ENCODE measurements at places on chromosomes 4 and X.
A peak's percentile ranks its signal among the peaks of the same experiment; 100 is the strongest.

DNA sequence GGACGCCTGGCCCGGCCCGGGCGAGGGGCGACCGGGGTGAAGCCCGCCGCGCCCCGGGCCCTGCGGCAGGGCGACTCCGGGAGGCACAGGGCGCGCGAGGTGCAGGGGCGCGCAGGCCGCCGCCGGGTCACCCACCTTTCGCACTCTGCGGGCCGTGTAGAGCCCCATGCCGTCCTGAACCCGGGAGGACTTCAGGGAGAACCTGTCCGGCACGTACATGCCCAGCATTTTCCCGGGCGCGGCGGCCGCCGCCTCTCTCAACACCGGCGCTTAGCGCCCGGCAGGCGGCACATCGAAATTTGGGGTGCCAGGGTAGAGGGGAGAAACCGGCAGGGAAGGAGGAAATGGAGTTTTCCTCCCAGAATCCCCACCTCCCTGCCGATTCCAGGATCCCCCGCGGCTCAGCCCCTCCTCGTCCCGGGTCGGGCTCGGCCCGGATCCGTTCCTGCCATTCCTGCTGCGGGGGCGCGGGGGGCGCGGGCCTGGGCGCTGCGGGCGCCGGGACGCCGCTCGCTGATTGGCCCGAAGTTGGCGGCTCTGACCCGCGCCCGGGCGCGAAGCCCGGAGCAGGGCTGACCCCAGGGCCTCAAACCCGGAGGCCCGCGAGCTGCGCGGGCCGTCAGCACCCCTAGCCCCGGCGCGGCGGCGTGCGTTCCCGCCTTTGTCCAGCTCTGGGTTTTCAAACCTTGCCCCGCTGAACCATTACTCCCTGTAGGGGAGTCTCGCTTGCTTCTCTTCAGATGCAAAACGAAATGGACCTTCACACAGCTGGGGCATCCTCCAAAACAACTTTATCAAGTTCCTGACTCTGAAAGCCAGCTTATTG lies at the start of gene PRDM5:
TSS of gene PRDM5 (minus strand) at position 346 of the 826 bp plus-strand sequence. CDS start at position 228, 118 bp downstream.
- DNase-seq: peak; percentile 8

DNA sequence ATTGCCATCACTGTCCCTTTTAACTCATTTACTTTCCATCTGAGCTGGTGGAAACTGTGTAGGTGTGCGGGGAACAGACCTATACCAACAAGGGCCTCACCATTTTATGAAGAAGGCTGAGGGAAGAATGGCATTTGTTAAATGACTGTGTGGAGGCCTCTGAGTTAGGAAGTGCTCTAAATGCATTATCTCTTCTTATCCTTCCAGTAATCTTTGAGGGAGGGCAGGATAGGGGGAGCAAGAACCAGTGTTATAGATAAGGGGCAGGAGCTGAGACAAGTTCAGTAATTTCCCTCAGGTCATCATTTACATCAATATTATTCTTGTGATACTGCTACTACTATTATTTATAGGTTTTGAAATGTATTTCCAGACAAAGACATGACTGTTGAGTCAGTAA lies 122.4 kb upstream of the PDLIM3 start:
- no peak for DNase-seq

DNA sequence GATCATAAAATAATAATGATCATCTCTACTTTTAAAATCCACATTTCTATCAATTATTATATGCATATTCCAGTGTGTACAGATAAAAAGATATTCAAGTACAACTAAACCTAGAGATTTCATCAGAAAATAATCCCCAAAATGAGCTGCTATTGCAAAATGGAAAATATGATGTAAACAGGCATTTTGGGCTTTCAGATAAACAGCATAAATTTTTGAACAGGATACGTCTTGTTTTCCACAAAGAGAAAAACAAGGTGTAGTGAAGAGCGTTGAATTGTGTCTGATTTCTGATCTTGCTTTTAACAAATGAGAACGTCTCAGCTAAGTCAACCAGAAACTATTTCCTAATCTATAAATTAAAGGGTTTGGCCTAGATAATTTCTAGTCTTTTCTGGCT lies 349.6 kb upstream of the FTHL17 start:
- DNase-seq: no peak

DNA sequence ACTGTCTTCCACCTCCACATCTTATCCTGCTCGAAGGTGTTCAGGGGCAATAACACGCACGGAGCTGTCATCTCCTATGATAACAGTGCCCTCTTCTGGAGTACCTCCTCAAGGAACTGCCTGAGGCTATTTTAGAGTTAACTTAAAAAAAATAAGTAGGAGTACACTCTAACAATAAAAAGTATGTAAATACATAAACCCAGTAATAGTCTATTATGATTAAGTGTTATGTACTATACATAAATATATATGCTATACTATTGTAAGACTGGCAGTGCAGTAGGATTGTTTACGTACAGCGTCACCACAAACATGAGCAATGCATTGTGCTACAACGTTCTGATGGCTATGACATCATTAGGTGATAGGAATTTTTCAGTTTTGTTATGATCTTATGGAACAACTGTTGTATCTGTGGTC lies 34.5 kb upstream of the TLR2 start:
- peak; percentile 22 for DNase-seq

DNA sequence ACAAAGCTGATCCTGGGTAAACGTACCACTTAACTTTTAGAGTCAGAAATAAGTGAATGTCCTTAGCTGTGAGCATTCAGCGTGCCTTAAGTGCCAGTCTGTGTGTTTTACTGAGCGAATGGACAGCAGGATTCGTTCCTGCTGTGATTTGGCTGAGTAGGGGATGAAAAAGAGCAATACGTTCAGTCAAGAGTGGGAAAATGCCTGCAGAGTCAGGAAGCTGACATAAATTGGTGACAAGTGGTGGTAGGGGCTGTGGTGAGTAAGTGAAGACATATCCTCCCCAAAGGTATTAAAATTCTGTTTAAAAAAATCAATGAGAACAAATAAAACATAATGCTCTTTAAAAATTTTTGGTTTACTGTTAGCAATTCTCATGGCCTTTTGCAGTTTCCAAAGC lies 56.6 kb upstream of the TNIP3 start:
- no peak for DNase-seq

DNA sequence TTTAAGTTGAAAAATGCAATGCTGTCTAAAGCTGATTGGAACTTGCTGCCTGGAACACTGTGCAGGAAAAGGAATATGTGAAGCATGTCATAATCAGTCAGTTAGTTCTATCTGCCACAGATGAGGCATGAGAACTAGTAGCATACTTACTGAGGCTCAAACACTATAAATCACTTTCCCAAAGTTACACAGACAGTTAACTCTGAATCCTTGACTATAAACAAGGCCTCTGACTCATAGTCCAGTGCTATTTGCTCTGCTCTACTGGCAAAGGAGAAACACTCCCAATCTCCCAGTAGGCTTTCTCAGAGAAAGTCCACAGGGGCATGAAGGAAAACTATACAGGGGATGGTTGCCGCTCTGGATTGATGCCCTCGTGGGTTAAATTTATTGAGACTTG lies 2078.4 kb upstream of the TENM3 start:
- peak; percentile 73 for DNase-seq

DNA sequence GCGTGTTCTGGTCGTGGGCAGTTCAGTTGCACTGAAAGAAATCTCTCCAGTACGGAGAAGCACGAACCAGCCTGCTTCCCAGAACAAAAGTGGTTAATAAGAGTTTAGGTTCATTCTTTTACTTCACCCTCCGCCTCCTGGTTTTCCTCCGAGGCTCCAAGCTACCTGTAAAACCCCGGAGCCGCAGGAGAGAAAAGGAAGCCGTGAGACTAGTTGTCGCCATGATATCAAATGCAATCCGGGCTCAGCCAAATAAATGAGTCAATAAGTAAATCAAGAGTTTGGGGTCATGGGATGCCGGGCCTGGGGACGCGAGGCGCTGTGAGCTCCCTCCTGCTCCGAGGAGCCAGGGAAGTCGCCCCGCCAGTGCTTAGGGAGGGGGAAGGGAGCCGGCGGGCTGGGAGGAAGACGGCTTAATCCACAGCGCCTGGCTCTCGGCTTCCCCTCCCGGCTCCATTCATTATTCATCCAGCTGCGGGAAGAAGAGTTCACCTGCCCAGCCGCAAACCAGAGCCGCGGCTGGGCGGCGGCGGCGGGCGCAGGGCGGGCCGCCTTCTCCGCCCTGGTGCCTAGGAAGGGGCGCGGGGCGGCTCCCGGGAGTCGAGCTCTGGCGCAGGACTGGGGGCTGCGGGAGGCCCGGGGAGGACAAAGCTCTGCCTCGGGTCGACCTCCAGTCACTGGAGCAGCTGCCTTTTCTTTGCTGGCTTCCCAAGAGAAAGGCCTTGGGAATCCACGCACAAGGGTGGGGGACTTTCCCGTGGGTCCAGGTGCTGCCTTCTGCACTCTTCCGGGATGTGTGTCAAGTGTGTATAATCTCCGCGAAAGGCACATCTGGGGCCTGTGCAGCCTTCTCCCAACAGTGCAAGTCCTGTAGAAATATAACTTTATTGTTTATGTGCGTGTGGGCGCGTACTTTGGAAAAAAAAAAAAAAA lies 1.7 kb downstream of the FRAS1 start:
- DNase-seq: peak; percentile 35

- no peak for DNase-seq
Observed at GRCh38 chrX:44997282-44997812, 124.4 kb downstream of the KDM6A start.

DNA sequence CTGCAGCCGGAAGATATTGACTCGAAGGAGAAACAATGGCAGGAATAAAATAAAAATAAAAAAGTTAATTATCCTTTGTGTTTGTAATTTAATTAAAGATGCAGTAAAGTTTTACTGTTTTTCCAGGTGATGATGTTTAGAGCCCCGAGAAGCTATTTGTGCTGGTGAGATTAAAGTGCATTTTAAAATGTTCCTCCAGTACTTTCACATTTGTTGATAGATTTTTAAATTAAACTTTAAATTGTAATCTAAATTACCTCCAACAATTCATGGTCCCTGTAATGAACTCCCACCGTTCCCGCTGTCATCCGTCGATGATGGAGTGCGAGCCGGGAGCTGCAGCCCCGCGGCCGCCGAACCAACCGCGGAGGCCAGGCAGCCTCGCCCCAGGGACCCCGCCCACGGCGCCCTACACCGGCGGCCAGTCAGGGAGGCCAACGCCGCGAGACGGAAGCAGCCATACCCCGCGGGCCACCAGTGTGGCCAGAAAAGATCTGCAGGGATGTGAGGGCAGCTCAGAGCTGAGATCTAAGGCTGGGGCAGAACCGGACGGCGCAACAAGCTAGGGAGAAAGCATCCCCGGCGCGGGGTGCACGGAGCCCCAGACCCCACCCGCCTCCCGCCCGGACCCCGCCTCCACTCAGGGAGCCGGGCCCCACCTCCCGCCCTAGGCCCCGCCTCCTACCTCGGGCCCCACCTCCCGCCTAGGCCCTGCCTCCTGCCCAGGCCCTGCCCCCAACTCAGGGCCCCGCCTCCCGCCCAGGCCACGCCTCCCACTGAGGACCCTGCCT lies 104.0 kb downstream of the FAM53A start:
- peak; percentile 84 for DNase-seq
